Brain microvascular endothelial cell (primary cell): ENCODE measurements at places on chromosomes 1 and 21.

DNA sequence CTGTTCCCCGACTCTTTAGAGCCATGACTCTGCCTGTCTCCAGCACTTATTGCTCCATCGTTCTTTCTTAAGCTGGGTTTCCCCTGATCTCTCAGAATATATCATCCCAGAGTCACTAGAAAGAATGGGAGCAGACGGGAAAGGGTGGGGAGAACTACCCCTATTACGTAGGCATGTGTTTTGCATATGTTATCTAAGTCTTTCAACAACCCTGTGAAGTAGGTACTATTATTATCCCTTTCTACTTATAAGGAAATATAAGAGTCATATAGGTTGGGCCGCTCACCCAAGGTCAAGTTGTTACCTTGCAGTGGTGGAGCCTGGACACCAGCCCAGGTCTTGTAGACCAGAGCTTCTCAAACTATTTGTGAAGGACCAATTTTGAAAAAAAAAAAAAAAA, 38.7 kb downstream of the ELF3 start:
- DNase-seq, result no peak

DNA sequence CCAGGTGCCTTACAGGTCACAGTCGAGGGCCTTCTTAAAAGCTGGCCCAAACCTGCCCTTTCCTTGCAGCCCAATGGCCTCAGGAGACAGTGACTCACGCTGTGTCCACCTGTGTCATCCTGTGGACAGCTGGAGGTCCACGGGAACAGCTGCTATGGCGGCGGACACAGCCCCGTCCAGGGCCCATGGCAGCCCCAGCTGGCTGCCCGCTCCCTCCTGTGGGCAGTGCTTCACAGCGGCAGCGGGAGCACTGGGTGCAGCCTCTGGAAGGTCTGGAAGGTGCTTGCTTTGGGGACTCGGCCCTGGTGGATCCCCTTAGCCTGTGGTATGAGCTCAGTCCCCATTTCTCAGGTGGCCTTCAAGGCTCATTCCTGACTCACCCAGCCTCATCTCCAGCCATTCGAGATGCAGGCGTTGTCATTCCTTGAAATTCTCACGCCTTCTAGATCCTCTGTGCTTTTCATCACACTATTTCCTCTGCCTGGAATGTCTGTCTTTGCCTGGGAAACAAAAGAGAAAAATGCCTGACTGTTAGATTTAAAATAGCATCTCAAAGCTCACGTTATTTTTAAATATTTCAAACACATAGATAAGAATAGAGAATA, 86.8 kb downstream of the KIF26B start:
- DNase-seq, result no peak

DNA sequence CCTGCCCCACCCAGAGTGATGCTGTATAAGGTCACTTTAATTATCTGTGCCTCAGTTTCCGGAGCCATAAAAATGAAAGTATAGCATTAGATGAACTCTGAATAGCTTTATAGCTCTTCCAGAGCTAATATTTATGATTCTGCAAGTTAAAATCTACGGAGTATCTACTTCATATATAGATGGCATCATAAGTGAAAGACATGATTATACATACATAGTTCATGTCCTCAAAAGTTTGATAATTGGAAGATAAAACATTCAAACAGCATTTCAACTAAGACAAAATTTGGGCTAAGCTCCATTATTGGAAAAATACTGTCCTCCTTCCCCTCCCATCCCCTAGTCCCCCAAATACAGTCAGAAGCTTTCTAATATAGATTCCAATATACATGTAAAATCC, 4.2 kb downstream of the AKT3 start:
- DNase-seq, result no peak

GRCh38 chr1:162310337-162310736, 66.3 kb downstream of the SPATA46 start:
- DNase-seq, result peak; percentile 67

- no peak for DNase-seq
These were observed 97.7 kb upstream of the S1PR1 start for GRCh38 chr1:101139130-101139529.

DNA sequence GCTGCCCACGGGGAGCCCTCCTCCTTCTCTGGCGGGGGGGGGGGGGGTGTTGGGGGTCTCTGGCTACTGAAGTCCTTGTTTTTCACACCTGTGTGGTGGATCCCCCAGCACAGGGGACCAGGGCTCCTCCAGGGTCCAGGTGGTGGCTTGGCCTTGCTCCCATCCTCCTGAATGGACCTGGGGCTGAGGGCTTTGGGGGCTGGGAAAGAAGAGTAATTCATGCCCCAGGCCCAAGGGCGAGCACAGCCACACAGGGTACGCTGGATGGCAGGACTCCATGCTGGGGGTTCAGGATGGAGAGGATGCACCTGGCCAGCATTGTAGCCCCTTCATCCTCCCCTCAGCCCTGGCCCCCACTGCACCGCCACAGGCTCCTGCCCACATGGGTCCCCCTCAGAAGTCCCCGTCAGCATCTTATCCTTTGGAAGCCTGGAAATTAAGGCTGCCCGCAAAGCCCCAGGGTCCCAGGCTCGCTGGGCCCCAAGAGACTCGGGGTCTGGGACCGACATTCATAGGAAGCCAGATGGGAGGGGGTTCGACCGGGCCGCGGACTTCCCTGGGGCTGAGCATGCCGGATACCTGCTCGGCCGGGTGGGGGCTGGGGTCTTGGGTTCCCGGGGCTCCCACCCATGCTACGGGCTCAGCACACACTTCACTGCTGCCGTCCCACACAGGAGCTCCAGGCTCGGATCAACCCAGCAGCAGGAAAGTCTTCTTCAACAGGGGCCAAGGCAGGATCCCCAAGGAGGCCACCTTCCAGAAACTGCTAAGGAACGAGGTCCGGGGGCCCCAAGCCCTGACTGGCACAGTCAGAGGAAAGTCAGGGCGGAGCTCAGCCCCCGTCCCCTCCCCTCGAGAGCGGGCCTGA, 49.0 kb upstream of the ACTRT2 start:
- DNase-seq, result no peak

GRCh38 chr1:168484083-168484482, 59.7 kb downstream of the XCL2 start:
- no peak for DNase-seq

DNA sequence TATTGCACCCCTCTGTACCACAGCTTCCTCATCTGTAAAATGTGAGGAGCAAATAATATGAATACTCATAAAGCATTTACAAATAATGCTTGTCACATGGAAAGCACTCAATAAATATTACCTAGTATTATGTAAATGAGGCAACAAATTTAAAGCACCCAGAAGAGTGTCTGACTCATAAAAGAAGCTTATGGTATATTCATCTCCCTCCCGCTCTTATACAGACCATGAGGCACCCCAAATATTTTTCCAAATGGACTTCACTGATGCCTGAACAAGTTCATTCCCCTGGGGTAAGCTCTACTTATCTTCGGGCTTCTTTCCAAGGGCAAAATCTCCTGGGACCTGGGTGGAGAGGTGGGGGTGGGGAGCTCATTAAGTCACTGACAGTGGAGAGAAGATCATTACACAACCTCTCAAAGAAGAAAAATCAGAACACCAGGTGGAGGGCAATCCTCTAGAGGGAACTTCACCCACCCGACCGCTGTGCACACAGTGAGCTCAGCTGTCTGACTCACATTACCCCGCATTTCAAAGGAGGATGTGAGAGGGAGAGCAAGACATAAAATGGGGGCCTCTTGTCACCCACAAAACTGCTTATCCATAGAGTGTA, 166.2 kb downstream of the ASTN1 start:
- no peak for DNase-seq

- no peak for DNase-seq
These were observed 13.6 kb downstream of the GRIK3 start for GRCh38 chr1:37020653-37021277.

DNA sequence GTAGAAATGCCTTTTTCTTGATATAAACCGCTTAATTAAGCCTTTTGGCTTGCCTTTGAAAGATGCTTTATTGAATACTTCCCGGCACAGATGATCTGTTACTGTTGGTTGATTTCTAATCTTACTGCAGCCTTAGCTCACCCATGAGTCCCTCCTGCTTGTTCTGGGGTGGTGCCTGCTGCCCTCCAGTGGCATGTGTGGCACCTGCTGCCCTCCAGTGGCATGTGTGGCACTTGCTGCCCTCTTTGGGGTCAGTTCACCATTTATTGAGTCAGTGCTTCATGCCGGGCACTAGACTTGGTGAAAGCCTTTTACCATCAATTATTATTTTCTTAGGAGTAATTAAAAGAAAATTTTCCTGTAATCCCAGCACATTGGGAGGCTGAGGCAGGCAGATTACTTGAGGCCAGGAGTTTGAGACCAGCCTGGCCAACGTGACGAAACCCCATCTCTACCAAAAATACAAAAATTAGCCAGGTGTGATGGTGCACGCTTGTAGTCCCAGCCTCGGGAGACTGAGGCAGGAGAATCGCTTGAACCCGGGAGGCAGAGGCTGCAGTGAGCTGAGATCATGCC, 54.3 kb downstream of the ADARB1 start:
- DNase-seq, result peak; percentile 66

DNA sequence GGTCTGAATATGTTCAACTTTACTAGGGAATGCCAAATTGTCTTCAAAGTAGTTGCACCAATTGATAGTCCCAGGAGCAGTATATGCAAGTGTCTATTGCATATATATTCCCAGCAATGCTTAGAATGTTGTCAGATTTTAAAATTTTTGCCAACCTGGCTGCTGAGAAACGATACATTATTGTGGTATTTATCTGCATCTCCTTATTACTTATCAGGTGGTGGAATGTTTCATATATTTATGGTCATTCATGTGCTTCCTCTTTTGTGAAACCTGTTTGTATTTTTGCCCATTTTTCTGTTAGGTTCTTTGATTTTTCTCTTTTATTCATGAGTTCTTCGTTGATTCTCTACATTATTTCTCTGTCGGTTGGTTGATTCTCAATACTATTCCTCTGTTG, 39.5 kb downstream of the COLGALT2 start:
- DNase-seq, result no peak

- DNase-seq, result no peak
These were observed 64.9 kb upstream of the F3 start for GRCh38 chr1:94606471-94606870.

DNA sequence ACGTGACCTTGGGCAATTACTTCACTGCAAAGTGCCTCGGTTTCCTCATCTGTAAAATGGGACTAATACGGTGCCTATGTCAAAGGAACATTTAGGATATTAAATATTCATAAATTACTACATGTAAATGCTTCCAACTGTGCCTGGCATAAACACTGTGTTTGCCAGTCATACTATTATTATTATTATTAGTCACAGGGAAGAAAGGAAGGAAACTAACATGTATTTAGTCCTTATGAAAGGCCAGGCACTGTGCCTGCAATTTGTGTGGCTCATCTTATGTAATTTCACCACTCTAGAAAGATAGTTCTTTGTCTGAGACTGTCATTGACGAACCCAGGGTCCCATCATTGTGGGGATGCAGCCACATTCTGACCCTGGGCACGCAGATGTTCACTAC, 45.0 kb downstream of the EPHB2 start:
- no peak for DNase-seq

DNA sequence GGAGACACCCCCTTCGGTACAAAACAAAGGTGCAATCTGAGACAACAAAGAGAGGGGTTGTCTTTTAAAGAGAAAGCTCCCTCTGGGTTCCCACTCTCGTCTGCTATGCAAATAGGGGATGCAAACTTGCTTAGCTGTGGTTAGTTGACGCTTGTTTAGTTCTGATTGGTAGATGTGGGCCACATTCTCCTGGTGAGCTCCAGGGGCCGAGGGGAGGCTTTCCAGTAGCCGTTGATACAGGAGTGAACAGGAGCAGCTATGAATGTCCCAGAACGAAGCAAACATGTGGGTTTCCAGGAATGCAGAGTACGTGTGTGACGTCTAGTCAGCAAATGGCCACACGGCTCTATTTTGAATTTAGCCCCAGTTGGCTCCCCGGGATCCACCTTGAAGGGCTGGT, 14.7 kb downstream of the TFF2 start:
- peak; percentile 2 for DNase-seq

DNA sequence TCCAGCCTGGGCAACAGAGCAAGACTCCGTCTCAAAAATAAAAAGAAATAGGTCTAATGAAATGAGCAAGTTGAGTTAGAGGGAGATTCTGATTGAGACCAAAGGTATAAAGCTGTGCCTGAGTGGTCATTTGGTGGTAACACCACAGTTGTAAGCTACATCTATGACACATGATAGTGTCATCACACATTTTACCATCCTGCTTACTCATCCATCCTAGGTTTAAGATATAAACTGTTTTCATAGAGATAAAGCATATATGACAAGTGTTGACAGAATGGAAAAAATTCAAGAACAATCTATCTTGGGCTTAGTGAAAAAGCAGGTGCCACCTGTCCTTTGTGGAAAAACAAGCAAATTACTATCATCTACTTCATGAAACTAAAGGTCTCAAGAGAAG, 7.1 kb upstream of the CFAP141 start:
- DNase-seq, result peak; percentile 49

GRCh38 chr1:24391882-24392603, 21.5 kb downstream of the STPG1 start:
- peak; percentile 36 for DNase-seq

GRCh38 chr1:67883069-67883468, 49.8 kb upstream of the GNG12 start:
- peak; percentile 88 for DNase-seq

- no peak for DNase-seq
These were observed 20.6 kb upstream of the LAMC2 start for GRCh38 chr1:183165456-183165855.

DNA sequence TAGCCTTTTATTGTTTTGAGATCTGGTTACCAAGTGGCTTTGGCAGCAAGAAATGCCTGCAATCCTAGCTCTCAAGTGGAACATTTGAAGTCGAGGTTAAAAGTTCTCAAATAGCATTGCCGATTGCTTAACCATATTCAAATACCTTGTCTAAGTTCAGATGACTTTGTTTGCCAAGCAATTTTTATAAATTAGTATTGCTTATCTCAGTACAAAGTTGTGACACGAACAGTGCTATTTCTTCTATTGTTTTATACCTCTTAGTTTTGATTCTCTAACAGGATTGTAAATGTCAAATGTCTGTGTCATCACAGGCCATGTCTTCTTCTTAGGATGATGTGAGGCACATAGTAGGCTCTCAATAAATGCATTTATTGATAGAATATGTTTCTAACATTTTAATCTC, 633.3 kb downstream of the PTPRC start:
- DNase-seq, result peak; percentile 64

GRCh38 chr1:18965206-18966173, 9.0 kb upstream of the IFFO2 start:
- no peak for DNase-seq

DNA sequence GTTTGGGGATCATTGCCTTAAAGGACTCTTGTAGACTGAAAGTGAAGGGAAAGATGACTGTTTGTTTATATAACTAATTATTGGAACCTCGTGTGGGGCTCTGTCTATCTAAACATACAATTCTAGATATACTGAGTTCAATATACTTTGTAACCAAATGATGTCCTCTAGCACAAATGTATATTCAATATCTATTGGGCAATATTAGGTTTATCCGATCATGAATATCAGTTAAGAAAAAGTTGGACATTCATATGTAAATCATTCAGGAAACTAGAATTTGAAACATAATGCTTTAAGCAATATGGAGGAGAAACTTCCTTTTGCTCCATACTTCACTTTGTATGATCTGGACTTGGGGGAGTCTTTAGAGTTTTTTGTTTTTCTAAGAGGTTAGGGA, 8.9 kb upstream of the RC3H1 start:
- no peak for DNase-seq

- no peak for DNase-seq
These were observed 956 bp upstream of the SCAF4 start for GRCh38 chr21:31732597-31733550.

GRCh38 chr1:190480231-190480630, 2.6 kb upstream of the BRINP3 start:
- no peak for DNase-seq
